ENCODE measurements at places on chromosomes 5 and 9.

DNA sequence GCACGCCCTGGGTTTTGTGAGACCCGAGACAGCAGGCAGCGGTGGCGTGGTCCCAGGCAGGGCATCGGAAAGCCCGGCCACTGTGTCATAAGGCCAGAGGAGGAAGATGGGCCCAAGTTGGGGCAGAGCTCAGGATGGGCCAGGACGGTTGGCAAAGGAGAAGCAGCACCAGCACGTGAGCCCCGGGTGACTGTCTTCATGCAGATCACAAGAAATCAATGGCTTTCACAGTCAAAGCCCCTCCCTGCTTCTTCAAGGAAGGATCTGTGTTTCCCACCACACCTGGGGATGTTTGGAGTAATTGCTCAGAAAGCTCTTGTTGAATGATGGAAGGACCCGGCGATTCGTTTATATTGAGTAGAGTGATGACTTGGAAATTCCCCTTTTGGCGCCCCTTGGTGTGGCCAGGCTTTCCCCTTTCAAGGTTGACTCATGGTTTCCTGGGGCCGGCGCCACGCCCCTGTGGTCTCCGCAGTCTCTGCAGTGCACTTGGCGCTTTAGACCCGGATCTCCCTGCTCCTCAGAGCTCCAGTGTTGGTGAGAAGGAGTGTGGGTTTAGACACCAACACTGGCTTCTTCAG, 52.1 kb downstream of the IL31RA start:
- DNase-seq, result peak; percentile 23

DNA sequence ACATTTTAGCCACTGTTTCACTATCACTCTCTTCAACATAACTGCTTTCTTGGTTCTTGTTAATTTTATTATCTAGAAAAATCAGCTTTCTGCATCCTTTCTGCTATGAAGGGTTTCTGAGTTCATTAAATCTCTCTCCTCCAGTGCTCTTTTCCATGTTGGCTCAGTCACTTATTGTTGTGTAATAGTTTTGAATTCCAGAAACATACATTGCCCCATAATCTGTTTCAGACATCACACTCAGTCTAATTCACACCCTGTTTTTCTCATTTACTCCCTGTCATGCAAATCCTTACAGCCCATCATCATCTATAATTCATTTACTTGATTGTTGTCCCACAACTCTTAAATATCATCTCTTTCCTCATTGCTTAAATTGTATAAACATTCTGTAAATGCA, 176.1 kb upstream of the CDH12 start:
- no peak for DNase-seq

DNA sequence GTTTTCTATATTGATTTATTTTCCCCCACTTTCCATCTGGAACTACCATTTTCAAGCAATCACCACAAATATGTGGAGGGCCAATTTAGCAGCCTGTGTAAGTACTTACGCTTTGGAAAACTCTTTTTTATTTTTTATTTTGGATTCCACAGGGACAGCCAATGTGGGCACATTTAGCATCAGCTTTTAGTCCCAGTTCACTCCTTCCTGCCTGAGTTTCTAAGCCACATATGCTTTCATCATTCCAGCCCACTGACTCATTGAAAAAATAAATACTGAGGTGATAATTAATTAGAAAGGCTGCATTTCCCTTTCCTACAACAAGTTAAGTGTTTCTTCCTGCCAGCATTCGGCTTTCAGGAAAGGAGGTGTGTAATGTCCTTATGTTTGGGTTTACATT, 76.8 kb downstream of the TMEM167A start:
- no peak for DNase-seq

DNA sequence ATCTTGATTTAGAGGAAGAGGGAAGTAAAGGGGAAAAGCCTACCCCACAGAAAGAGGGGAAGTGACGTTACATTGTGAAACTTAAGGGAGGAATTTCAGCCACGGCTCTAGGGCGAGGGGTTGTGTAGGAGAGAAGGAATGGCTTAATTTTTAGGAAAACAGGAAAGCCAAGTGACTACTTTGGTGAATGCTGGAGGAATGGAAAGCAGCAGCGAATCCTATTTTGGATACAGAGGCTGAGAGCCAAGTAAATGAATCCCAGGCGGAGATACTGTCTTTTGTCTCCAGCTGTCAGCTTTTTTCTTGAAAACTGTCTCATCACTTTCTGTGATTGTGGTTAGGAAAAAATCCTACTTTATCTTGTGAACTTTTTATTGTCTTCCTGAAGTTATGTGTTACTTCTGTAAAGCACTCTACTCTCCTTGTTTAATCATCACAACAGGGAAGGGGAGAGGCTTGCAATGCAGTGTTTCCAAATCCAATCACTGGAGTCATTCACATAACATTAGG, 188.4 kb downstream of the TSSK1B start:
- no peak for DNase-seq

DNA sequence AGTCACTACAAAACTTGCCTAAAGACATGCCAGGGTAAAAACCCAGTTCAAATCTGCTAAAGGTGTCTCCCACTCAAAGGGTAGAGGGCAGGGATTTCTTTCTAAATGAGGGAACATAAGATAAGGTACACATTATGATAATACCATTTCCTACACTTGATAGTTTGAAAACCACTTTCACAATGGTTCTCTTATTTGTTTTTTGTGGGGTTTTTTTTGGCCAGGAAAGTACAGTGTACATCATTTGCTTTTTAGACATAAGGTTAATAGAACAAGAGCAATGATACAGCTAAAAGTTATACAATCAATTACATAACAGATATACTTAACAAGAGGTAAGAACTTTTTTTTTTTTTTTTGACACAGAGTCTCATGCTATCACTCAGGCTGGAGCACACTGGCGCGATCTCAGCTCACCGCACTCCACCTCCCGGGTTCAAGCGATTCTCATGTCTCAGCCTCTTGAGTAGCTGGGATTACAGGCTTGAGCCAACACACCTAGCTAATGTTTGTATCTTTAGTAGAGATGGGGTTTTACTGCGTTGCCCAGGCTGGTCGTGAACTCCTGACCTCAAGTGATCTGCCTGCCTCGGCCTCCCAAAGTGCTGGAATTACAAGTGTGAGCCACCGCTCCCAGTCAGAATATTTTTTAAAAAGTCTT, 48.8 kb upstream of the GLRX start:
- no peak for DNase-seq

GRCh38 chr9:83238871-83239640, 176.1 kb upstream of the RASEF start:
- no peak for DNase-seq

DNA sequence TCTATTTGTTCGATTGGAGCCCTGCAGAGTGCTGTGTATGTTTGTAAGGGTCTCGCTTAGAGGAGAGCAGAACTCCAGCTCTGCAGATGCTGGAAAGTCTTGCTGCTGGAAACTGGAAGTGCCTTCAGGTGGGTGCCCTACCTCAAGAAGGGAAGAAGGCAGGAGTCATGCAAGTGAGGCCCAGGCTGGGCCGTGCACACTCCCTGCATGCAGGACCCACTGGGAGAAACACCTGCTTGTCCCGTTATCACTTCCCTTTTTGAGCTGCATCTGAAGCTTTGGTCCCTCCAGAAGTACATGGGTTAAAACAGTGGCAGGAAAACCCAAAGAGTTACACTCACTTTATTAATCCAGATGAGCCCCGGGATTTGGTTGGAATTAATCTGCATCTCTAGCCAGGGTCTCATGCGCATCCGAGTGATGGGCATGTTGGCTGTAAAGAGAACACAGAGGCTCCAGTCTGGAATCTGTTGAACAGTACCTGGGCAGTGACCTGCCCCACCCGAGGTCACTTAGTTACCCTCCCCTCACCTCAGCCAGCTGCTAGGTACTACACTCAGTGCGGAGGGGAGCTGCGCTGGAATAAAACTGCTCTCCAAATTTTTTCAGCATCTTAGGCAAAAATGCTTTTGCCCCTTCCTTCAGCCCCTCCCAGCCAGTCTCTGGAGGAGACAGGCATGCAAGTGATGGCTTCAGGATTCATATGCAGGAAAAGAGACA, 1.4 kb downstream of the IRF1 start:
- DNase-seq, result no peak

DNA sequence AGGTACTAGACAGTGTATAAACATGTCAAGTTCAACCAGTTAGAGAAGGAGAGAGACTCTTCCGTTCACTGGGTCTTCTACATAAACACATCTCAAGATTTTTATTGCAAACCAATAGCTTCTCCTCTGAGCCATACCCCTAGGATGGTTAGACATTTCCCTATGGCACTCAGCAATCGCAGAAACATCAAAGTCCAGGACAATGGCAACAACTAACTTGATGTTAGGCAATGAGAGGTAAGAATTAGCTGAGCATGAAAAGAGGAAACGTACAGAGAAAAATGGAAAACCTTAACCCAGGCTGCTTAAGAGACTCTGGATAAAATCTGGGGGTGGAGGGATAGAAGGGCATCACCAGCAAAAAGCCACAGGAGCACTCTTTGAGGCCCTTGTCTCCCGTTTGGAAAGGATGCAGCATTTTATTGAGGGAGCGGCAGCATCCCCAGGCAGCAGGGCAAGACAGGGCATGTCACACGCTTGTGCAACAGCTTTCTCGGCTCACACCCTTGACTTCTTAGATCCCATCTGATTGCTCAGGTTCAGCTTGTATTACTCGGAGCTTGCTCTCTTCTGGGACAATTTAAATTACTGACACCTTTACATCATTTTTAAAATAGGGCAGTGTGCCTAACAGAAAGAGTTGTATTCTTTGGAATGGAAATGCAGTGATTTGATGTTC, 8.6 kb upstream of the PSAT1 start:
- no peak for DNase-seq

DNA sequence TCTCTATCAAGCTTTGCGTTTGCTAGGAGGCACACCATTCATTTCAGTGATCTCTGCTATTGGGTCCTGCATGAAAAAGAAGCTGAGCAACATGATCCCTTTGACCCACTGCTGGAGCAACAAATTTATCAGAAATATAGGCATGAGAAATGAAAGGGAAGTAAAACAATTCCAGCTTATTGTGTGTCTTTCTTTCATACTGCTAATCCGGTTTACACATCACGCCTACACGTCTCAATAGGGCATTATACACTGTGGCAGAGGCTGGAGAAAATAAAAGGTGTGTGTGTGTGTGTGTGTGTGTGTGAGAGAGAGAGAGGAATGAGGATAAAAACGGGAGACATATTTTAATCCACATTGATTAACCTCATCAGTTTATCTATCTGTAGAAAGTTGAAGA, 2.4 kb downstream of the PTCH1 start:
- no peak for DNase-seq

- DNase-seq, result no peak
Observed at GRCh38 chr5:135560858-135561257, 17.9 kb downstream of the CXCL14 start.

- no peak for DNase-seq
Observed at GRCh38 chr9:112898872-112899311, 8.2 kb upstream of the SLC46A2 start.

DNA sequence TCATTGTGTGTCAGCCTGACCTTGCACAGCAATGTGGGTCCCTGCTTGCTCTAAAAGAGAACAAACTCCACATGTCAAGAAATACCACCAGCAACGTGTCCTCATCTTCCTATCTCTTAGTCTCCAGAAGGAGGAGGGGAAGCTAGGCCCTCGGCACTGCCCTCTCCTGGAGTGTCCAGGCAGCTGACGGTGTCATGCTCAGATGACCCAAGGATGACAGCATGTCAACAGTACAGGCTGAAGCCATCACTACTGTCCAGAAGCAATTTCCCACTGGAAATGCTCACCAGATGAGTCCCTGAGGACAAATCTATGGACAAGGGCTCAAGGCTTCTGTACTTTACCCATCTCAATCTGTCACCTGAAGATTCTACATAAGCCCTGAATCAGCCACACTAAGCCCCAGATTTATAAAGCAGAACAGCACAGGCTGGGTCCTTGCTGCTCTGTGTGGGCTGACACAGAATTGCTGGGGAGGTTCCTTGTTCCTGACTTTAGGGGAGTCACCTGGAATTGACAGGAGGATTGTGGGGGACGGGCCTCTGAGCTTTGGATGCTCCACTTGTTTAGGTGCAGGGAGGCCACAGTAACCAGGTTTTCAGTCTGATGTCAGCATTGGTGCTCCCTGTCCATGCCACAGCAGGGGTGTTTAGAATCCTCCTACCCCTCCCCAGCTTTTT, 210.2 kb downstream of the DAB2IP start:
- DNase-seq, result no peak

GRCh38 chr5:137933491-137933911, 44.2 kb downstream of the PKD2L2 start:
- no peak for DNase-seq

DNA sequence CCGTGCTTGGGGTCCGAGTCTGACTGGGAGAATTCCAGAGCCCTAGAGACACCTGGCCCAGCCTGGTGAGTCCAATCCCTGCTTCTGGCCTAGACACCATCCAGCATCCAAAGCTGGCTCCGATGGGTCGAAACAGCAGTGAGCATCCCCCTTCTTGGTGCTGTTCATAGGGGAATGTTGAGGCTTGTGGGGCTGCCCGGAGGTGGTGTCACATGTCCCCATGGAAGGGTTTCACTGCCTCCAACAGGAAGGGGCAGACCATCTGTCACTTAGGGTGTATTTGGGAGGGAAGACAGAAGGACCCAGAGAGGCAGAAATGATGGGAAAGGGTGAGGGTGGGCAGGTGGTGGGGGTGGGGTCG, 13.9 kb downstream of the C9orf50 start:
- DNase-seq, result no peak

DNA sequence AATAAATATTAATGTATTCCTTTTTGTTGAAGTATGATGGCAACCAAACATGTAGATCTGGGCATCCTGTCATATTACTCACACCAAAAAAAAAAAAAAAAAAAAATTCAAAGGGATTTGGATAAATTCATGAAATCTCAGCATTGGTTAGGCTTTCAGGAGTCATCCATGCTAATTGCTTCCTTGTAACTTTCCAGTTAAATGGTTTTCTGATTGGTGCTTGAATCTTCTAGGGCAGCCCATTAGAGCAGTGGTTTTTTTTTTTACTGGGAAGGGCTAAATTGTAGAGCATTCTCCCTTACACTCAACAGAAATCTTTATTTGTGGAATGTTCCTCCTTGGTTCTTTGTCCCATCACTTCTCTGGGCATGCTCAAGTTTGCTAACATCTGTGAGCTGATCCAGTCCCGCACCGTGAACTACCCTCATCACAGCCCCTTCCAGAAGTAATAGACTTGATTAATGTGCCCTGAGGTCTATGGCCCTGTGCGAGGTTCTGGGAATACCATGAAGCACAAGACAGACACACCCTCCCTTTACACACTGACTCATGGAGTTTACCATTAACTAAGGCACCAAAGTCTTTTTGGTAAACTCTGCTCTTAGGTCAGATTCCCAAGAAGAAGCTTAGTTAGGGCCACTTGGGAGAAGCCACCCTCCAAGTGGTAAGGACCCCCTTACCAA, 56.0 kb downstream of the RGS3 start:
- DNase-seq, result no peak

- DNase-seq, result no peak
Observed at GRCh38 chr5:169201597-169201996, 99.3 kb downstream of the SLIT3 start.

GRCh38 chr9:137306850-137307254, 4.8 kb upstream of the NRARP start:
- DNase-seq, result no peak

- peak; percentile 61 for DNase-seq
Observed at GRCh38 chr9:128203024-128203706, at the start of gene DNM1. Gene DNM1, plus strand, starts transcription at chr9:128203379. Its CDS starts 92 bp downstream, at chr9:128203471.
